GM12891 (cell line): ENCODE measurements at places on chromosomes 2 and 18.

- no peak for DNase-seq
Observed at GRCh38 chr2:54290356-54291025, 34.5 kb upstream of the TSPYL6 start.

DNA sequence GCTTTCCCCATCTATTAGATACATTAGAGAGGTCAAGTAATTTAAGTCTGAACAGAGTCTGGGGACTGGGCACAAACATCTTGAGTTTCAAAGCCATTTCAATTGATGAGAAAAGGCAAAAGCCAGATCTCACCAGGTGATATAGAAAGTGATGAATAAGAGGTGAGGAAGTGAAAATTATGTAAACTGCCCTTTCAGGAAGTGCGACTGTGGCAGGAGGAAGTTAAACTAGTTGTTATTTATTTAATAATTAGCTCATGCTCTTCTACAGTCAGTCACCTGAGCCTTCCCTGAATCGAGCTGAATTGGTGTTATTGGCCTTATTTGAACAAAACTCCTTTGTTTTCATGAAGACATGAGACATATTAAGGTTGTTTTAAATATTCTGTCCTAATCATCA lies 115.1 kb downstream of the CDH20 start:
- DNase-seq: no peak

GRCh38 chr2:173990970-173991819 lies 26.0 kb upstream of the SP3 start:
- no peak for DNase-seq

GRCh38 chr2:9656270-9656766 lies 25.5 kb upstream of the YWHAQ start:
- peak; percentile 50 for DNase-seq

GRCh38 chr2:102514061-102514785 lies 41.2 kb downstream of the SLC9A4 start:
- no peak for DNase-seq

- DNase-seq: no peak
Observed at GRCh38 chr2:143891879-143892308, 628.0 kb downstream of the ZEB2 start.

DNA sequence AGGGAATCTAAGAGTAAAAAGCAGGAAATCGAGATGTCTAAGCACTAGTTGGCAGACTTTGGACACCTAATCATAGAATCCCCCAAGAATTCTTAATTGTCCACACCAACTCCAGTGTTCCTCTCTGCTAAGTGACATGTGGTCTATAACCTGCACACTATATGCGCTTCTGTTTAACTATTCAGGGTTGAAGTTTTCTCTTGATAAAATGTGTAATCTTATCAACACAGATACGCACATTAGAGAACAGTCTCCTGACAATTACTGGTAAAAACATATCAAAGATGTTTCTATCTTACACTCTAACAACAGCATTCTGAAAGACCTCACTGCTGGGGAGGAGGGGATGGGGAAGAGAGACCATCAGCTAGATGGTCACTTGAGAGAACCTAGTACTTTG lies 3.9 kb downstream of the ABCB11 start:
- DNase-seq: no peak

GRCh38 chr18:62361288-62361687 lies 36.2 kb downstream of the TNFRSF11A start:
- DNase-seq: no peak

DNA sequence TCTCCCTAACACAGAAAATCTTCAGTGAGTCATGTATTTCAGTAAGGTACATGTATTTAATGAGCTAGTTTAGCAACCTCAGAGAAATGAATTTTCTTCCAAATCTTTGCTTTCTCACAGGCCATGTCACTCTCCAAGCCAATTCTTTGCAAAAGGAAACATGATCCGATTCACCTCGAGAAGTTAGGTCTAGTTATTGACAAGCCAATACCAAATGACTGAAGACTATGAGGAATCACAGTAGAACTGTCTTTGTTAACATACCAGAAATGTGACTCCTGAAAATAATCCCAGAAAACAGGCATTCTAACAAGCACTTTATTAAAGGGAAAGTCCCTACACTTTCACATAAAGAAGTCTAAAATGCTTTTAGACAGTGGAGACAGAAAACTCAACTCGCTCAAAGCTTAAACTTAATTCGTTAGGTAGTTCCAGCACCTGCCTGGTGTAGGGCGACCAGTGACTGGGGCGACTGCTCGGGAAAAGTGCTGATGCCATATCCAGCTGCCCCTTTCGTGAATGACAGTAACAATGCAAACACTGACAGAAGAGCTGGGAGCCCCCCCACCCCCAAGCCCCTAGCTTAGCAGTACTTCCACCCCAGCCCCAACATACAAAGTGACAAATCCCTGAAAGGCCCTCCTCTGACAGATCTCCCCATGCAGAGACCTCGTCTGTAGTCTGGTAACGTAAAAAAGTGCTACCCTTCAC lies 1.8 kb downstream of the MEMO1 start:
- no peak for DNase-seq

DNA sequence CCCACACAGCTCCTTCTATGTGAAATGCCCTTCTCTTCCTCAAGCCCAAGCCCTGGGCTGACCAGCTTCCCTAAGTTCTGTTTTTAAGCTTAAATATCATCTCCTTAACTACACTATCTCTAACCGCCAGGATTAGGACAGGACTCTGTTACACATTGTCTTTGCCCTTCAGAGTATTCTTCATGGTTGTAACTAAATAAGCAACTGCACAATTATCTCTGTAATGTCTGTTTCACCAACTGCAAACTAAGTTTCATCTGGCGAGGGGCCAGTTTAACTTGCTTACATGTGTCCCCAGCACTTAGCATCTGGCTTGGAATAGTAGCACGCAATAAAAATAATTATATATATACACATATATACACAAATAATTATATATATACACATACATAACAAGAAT lies 1.1 kb upstream of the ERMN start:
- no peak for DNase-seq

- no peak for DNase-seq
Observed at GRCh38 chr2:55705027-55705653, 11.5 kb upstream of the PNPT1 start.

DNA sequence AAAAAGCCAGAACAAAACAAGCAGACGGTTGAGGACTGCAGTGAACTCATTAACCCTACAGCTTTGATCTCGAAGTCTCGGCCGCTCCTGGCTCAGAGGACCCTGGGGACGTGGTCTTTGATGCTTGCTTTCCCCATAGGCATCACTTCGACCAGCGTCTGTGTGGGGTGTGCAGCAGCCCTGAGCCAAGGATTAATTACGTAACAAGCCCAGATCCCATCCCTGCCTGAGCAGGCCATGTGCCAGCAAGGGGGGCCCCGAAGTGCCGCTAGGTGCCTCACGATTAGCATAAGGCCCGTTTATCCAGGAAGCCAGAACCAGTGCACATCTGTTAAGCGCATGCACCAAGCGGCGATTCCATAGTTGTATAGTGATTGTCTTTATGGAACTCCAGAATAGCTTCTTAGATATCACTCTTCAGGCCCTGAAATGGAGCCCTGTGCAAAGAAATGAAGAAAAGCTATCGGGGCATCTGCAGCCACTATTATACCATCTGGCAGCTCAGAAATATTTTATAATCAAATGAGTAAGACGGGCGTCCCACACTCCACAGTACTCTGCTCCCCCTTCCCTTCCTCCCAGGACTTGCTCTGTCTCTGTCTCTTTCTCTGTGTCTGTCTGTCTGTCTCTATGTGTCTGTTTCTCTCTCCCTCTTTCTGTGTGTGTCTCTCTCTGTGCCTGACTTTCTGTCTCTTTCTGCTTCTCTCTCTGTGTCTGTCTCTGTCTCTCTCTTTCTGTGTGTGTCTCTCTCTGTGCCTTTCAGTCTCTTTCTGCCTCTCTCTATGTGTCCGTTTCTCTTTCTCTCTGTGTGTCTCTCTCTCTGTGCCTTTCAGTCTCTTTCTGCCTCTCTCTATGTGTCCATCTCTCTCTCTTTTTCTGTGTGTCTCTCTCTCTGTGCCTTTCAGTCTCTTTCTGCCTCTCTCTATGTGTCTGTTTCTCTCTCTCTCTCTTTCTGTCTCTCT lies 41.7 kb downstream of the HPCAL1 start:
- no peak for DNase-seq

GRCh38 chr2:217228732-217229131 lies 368.9 kb upstream of the TNP1 start:
- DNase-seq: no peak

- DNase-seq: no peak
Observed at GRCh38 chr2:99899882-99900281, 242.5 kb downstream of the AFF3 start.

- DNase-seq: no peak
Observed at GRCh38 chr2:10829299-10829698, 16.7 kb upstream of the PDIA6 start.

DNA sequence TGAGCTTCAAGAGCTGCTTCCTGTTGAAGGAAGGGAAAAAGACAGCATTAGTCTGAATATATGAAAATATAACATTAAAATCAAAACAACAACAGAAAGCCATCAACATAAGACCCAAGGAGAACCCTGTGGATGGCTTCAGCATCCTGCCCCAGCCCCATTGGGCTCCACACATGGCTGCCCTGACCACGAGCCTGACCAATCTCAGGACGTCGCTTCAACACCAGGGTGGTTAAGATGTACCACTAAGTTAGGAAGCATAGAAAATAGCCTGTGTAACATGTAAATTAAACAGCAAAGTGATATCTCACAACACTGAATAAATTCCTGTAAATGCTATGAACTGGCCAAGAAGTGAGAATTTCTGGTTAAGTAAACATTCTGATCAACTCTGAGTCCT lies 77.2 kb upstream of the CD226 start:
- no peak for DNase-seq

DNA sequence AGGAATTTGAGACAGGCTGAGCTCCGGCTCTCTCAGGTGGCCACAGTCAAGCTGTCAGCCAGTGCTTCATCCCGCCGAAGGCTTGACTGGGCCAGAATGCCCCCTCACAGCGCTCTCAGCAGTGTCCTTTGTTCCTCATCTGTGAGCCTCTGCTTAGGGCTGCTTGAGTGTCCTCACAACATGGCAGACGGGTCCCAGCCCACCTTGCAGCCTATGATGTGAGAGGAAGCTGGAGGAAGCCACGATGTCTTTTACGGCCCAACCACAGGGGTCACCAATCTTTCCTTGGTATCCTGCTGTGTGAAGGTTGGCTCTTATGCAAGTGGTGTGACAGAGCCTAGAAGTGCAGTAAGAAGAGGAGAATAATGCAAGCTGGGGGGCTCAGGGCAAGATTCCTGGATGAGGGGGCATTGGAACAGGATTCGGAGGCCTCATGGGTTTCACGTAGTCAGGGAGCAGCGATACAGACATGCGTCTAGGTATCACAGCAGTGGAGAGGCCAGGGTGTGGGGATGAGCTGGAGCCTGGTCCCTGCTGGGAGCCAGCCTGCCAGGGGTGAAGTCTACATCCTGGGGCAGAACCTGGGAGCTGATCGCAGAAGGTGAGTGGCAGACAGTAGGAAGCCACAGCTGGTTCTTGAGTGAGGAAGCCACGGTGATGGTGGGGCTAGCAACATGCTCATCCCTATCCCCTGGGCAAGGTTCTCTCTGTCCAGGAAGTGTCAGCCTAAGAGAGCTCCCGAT lies 234.1 kb downstream of the GLI2 start:
- DNase-seq: no peak

DNA sequence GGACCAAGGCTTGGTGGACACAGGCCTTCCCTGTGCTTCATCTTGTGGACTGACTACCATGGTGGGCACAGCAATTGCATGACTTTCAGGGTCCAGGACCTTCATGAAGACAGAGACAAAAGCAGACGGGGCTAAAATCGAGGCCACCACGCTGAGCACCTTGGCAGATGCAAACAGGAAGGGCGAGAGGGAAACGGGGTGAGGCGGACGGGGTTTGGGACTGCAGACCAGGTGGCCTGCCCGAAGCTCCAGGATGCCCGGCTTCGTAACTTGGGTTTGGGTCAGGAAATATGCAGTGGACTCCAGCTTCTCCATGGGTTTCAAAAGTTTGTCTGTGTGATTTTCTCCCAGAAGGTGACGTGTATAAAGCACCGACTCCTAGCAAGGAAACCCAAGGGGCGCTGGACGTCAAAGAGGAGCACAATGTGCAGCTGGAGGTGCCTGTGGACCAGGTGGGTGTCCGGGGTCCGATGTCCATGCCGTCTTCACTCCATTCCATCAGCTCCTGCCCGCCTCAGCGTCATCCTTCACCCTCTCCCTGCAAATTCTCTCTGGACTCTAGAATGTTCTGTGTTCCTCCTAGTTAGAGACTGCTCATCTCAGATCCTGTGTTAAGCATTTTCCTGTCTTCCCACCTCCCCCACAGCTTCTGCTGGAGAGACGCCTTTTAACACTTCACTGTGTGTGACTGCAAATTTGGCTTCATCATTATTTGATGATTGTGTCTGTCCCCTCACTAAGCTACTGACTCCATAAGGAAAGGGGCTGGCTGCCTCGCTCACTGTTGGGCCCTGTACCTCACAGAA lies 65.8 kb downstream of the DCDC2C start:
- no peak for DNase-seq

GRCh38 chr18:52442686-52443085 lies 102.7 kb downstream of the DCC start:
- no peak for DNase-seq

GRCh38 chr18:33749834-33750233 lies 171.8 kb downstream of the ASXL3 start:
- DNase-seq: no peak

DNA sequence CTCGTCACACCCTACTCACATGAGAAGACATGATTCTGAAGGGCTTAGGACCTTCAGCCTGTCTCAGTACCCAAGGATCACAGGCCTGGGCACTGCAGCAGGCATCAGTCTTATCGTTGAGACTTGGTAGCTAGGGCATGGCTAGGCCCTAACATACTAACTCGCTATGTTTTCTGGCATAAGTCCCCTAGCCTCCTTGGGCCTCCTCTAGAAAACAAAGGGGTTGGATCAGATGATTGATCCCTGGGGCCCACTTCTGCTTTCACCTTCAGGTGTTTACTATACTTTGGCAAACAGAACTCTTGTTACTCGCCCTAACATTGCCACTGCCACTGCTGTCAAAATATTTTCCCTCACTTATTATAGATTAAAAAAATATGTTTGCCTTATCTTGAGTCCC lies 44.2 kb downstream of the VSNL1 start:
- DNase-seq: no peak

DNA sequence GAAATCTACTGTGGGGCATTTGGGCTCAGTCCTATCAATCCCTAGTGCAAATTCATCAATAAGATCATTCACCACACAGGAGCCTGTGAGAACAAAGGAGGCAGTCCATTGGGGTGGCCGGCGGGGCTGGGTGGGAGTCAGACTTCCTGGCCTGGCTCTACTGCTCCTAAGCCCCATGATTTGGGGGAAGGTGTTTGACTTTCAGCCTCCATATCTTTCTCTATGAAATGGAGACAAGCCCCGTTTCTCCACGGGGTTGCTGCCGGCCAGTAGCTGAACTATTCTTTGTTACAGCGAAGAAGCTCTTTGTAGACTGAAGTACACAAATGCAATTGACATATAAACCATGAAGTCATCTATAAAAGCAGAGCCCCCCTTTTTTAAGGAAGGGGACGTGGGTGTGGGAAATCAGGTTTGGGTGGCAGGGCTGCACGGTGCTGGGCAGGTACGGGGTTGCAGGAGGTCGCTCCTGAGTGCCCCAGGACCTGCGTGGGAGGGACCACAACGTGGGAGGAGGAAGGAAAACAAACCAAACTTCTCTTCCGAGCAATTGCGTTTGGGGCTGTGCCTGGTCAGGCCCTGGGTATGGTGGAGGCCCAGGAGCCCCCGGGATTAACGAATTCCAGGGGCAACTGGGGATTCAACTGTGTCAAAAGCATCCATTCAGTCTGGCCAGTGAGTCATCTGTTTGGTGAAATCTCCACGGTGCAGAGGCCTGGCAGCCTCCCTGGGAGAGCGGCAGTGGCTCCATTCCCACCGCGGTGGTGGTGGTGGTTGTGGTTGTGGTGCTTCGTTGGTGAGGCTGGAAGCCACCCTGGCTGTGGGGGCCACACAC lies 18.2 kb downstream of the FBLN7 start:
- DNase-seq: no peak

- no peak for DNase-seq
Observed at GRCh38 chr2:42799881-42800280, 7.5 kb upstream of the HAAO start.
